ENCODE measurements at places on chromosomes 3 and 15. TPM values are rescaled to one million over a fixed set of nuclear protein-coding genes. Genes with fewer than 3 reads are reported as not detected.

DNA sequence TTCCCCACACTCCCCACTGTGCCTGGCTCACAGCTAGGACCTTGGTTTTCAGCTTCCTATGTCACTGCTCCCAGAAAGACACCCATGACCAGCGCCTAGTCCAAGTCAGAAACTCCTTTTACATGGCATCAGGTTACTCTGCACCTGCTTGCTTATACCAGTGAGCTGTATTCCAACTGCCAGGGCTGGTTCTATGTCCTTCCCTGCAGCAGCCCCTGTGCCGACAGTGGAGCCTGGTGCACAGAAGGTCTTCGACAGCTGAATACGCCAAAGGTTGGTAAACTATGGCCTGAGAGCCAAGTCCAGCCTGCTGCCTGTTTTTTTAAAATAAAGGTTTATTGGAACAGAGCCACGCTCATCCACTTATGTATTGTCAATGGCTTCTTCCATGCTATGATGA, 102.5 kb downstream of the IQSEC1 start:
- no peak for DNase-seq

- no peak for DNase-seq
Observed at GRCh38 chr3:13552857-13553652, 4.1 kb downstream of the FBLN2 start.

GRCh38 chr3:107220538-107220937, 156.7 kb upstream of the CCDC54 start:
- no peak for DNase-seq

GRCh38 chr3:119333773-119334509, 39.8 kb downstream of the ARHGAP31 start:
- no peak for DNase-seq

The WDR82 gene
- 73.6 TPM for total RNA-seq

GRCh38 chr3:195153653-195154052, 117.3 kb downstream of the XXYLT1 start:
- DNase-seq: no peak

DNA sequence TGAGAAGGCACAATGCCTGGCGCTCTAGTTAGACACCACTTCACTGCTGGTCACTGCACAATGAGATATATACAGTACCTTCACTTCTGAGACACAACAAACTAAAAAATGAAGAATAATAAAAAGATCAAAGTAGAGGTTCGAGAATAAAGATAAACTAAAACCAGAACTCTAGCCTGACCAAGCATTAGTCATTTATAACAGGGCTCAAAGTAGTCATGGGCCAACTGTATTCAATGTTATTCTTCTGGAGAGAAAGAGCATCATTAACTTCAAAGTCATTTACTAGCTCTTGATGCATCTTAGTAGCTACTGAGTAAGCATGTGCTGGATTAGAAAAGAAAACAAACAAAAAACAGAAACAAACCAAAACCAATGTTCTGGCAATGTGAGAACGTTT, 145.2 kb downstream of the SSR3 start:
- no peak for DNase-seq

GRCh38 chr15:66588971-66589370, 23.2 kb upstream of the LCTL start:
- no peak for DNase-seq

The GOLGA8G gene
- total RNA-seq: not detected

The DUOX2 gene
- 0.39 TPM for total RNA-seq

DNA sequence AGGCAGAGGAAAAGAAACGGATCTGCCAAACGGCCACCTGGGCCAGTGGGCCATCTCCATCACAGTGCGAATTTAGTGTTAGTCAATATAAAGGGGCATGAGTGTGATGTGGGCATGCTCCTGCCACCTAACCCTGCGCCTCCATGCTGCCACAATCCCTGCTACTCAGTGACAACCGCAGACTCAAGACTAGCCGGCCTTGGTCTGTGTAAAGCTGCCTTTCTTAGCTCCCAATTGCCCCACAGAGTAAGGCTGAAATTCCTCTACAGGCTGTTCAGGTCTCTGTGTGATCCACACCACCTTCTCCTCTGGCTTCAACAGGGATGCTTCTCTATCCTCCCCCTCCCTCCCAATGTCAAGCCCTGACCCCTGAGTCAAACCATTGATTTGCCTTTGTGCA, 269.7 kb downstream of the XXYLT1 start:
- DNase-seq: no peak

The NR2F2 gene
- total RNA-seq: 30.6 TPM

GRCh38 chr3:48820612-48821324, 26.9 kb downstream of the PRKAR2A start:
- DNase-seq: peak; percentile 32

GRCh38 chr3:85800676-85801075, 841.9 kb downstream of the CADM2 start:
- DNase-seq: no peak

The CYP1A2 gene
- total RNA-seq: not detected

DNA sequence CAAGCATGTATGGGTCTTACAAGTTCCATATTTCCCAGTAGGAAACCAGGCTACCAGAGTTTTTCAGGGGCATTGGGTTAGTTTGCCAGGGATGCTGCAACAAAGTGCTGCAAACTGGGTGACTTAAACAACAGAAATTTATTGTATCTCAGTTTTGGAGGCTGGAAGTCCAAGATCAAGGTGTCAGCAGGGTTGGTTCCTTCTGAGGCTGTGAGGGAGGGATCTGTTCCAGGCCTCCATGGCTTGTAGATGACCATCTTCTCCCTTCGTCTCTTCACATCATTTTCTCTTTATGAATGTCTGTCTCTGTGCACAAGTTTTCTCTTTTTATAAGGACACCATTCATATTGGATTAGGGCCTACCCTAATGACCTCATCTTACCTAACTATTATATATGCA, 114.7 kb downstream of the LRRC28 start:
- DNase-seq: no peak

DNA sequence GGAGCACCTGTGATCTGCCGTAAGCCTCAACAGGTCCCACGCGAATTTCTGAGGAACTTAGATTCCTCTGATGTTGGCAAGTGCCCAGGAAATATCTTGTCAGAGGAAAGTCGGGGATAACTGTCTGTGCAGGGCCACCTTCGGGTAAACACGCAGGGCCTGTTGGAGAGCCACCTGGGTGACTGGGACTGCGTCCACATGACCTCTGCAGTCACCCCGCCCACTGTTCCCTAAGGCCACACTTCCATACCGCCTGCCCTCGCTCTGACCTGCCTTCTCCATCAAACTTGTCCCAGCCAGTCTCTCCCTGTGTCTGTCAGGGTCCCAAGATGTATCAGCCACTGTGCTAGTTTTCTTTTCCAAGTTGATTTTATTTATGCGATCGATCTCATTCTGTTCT, 28.7 kb downstream of the BFSP2 start:
- no peak for DNase-seq

The MME gene
- total RNA-seq: 2.6 TPM

The MYLK gene
- total RNA-seq: 3.5 TPM

- no peak for DNase-seq
Observed at GRCh38 chr3:101020351-101021015, 27.3 kb upstream of the ABI3BP start.

- DNase-seq: no peak
Observed at GRCh38 chr15:39406485-39406884, 174.4 kb upstream of the THBS1 start.

DNA sequence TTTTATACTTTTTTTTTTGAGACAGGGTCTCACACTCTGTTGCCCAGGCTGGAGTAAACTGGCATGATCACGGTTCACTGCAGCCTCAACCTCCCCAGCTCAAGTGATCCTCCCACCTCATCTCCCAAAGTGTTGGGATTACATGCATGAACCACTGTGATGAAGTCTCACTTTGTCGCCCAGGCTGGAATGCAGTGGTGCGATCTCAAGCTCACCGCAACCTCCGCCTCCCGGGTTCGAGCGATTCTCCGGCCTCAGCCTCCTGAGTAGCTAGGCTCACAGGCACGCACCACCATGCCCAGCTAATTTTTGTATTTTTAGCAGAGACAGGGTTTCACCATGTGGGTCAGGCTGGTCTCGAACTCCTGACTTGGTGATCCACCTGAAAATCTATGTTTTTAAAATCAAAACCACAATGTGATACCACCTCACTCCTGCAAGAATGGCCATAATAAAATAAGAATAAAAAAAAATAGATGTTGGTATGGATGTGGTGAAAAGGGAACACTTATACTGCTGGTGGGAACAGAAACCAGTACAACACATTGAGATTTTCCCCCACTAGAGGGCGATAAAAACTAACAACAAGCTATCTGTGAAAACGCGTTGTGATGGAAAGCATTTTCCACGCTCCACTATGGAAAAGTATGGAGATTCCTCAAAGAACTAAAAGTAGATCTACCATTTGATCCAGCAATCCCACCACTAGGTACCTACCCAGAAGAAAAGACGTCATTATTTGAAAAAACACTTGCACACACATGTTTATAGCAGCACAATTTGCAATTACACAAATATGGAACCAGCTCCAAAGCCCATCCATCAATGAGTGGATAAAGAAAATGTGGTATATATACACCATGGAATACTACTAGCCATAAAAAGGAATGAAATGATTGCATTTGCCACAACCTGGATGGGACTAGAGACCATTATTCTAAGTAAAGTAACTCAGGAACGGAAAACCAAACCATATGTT, 26.8 kb upstream of the OCA2 start:
- DNase-seq: no peak

DNA sequence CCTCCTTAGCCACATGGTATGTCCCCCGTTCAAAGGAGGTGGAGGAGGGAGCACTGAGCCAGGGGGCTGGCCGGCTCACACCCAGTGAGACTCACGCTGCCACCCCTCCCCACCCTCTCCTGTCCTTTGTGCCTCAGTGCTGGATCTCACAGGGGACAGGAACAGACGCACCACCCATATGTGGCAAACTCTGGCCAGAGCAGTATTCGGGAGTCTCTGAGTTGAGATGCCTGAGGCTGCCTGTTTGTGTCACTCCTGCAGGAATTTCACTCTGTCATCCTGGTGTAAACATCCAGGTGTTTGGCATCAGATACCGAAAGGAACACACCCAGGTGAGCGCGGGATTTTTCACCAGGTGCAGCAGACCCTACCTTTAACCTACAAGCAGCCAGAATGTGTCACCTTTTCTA, 25.7 kb downstream of the RGMA start:
- peak; percentile 87 for DNase-seq

GRCh38 chr3:85483986-85484385, 525.2 kb downstream of the CADM2 start:
- no peak for DNase-seq

GRCh38 chr15:84888639-84889038, 4.2 kb downstream of the SLC28A1 start:
- DNase-seq: no peak

The TP63 gene
- total RNA-seq: 154 TPM

DNA sequence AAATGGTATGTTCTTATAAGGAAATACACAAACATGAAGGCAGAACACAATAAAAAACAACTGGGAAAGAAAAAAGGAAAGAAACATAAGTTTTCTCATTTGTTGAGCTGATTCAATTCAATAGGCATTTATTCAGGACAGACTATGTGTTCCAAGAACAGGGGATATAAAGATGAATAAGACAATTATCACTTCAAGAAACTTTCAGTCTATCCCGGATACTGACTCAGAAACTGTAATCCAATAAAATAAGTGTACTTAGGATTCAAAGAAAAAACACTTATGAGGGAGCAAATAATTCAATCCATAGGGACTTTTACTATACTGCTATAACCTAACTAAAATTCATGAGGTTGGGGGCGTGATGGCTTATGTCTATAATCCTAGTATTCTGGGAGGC, 3.5 kb upstream of the POPDC2 start:
- no peak for DNase-seq

The SEMA5B gene
- total RNA-seq: not detected

The UROC1 gene
- not detected for total RNA-seq

GRCh38 chr3:38756892-38757291, 59.1 kb downstream of the SCN10A start:
- DNase-seq: no peak

DNA sequence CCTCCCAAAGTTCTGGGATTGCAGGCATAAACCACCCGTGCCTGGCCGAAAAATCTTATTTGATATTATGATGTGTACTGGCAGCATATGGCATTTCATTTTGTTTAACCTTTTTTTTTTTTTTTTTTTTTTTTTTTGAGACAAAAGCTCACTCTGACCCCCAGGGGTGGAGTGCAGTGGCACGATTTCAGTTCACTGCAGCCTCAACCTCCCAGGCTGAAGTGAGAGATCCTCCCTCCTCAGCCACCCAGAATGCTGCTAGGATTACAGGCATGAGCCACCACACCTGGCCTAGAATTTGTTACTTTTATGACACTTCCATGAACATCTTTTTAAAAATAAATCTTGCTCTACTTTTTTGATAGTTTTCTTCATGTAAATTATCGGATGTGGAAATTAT, 12.0 kb downstream of the TERB2 start:
- DNase-seq: no peak

DNA sequence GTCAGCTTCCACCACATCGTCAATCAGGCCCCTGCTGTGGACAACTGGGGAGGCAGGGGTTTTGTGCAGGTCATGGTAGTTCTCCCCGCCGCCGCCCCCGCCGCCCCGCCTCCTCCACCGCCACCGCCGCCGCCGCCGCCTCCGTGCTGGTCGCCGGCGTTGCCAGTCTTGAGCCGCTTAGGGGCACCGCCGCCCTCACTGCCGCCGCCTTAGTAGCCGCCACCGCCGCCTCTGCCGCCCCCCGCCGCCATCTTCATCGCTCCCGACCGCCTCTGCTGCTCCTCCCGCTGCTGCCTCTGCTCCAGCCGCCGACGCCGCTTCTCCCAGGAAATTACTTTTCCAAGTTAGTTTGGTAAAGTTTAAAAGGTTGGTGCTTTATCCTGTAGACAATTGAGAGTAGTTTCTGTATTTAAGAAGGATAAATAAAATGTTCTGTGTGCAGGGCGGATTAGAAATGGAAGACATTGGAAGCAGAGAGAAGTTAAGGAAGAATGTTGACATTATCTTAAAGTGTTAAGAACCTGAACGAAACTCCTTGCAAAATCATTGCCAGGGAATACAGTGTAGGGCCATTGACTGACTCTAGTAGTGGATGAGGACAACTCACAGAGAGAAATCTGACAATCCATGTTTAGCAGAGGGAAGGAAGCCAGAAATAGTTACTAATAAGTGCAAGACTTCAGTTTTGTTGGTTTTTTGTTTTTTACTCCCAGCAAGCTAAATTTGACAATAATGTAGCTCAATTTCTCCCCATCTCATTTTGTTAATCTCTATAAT, 53.0 kb upstream of the GOLGA8A start:
- no peak for DNase-seq

- DNase-seq: no peak
Observed at GRCh38 chr3:142929890-142930289, 33.6 kb downstream of the PAQR9 start.

- no peak for DNase-seq
Observed at GRCh38 chr15:52787549-52788098, 2.5 kb downstream of the ONECUT1 start.

Measured in foreskin keratinocyte (primary cell).